ENCODE measurements at places on chromosomes 1 and 21. TPM values are rescaled to one million over a fixed set of nuclear protein-coding genes. Genes with fewer than 3 reads are reported as not detected.

- no peak for DNase-seq
These were observed 49.1 kb downstream of the ARID4B start for GRCh38 chr1:235278915-235279292.

GRCh38 chr1:12100071-12100470 is 37.0 kb downstream of the TNFRSF8 start:
- DNase-seq: no peak

DNA sequence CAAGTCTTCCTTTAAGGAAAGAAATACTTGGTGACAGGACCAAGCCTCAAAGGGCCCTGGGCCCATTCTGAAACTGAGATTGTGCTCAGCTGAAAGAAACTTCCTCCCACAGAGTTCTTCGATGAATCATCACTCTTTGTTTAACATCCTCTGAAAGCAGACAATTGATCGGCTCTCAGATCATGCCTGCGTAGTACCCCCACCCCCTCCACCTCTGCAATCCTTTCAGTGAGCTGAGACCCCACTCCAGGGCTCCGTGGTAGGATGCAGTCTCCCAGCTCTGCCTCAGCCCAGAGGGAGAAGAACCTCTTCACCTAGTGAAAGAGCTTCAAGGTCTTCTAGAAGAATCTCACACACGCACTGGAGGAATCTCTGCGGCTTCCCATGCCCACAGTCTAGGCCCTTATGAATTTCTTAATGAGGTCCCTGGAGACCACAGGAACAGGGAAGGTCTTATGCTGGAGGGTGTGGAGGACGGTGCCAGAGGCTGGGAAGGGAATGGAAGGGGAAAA is 104.9 kb upstream of the SOD1 start:
- DNase-seq: no peak

Gene PGBD5
- polyA plus RNA-seq: 1.0 TPM

Data from AG04450 (cell line).